ENCODE measurements at places on chromosomes 7 and 10.

DNA sequence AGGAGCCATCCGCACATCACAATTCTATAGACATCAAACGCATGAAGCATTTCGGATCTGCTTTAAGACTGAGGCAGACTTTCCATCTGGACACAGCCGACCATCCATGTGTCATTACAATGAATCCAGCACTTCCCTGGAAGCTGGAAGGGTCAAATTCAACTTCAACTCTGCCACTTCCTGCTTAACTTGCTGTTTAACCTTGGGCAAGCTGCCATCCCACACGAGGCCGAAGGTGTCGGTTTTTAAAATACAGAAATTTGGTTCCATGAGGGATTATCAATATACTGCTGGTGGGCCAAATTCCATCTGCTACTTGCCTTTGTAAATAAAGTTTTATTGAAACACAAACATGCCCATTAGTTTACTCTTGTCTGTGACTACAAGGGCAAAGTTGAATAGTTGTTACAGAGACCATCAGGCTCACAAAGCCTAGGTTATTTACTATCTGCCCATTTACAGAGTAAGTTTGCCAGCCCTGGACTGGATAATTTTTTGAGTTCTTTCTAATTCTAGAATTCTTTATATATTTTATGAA lies 134.6 kb downstream of the FAM204A start:
- DNase-seq = no peak

GRCh38 chr10:78964952-78965633 lies 103.7 kb upstream of the ZMIZ1 start:
- no peak for DNase-seq

- DNase-seq = no peak
Observed at GRCh38 chr10:121627876-121628581, 29.8 kb upstream of the FGFR2 start.

- DNase-seq = no peak
Observed at GRCh38 chr7:124635416-124635815, 130.2 kb downstream of the GPR37 start.

DNA sequence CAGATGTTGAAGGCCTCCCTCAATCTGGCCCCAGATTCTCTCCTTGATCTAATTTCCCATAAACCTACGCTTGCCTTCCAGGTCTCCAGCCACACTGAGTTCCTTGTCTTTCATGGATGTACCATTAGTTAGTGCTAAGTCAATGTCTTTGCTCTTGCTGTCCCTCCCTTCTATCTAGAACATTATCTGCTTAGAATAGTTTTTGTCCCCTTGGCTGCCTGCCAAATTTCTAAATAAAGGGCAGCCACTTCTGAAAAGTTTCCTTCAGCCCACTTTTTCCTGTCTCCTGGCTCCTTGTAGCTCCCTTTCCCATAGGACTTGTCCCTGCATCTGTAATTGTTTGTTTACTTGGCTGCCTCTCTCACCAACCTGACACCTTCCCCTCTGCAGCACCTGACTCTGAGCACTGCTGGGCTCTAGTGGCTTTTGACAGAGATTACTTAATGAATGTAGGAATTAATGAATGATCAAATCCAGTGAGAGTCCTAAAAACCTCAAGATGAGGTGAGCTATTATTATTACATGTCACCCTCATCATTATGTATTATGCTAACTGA lies 58.3 kb downstream of the CXCL12 start:
- no peak for DNase-seq

DNA sequence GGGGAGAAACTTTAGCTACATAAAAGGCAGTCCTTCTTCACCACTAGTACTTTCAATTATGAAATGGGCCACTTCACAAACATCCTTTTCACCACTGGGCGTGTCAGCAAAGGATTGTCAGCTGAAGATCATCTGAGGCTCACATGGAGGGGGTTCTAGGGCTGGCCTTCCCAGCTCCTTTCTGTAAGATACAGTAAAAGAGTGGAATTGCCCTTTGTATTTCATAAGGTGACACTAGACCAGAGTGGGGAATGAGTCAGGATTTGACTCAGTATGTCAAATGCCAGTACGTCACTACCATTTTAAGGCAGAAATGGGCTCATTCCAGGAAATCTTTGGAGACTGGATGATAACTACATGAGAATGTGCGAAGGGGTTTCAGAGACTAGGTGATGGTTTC lies 21.2 kb upstream of the BLOC1S2 start:
- no peak for DNase-seq

Data from HAP-1 (cell line).